ENCODE measurements at places on chromosomes 5 and 9.

DNA sequence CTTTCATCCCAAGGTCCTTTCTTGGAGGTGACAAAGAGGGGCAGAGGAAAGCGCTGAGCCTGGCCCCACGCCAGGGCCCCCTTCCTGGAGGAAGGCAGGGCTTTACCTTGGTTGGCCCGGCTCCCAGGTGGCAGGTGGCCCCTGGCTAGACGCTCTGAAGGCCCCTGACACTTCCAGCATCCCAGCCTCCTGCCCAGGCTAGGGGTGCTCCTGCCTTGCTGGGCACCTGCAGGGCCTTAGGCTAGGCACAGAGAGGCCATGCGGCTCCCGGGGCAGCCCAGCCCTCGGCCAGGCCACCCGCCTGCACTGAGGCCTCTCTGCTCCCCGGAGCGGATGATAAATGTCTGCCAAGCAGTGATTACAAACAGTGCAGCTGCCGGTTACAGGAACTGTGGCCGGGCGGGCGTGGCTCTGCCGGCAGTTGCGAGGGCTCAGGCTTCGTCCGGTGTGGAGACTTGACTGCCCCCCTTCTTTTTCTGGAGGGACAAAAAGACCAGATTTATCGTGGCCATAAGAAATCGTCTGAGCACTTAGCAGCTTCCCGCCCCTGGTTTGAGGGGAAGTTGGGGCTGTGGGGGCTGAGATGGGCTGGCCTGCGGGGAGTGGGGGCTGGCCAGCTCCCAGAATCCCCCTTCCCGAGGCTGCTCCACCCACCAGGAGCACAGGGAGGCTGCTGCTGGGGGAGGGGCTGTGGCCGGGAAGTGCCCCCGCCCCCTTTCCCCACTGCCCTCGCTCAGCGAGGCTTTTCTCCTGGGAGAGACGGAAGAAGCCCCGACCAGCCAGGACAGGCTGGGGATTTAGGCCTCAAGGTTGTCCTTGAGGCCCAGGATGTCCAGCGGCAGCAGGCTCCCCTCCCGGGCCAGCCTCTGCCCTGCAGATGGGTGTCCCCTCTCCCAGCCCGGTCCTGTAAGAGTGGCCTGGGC, 31.6 kb upstream of the UBAC1 start:
- DNase-seq, result peak; percentile 92

GRCh38 chr5:15763754-15764153, 263.8 kb downstream of the FBXL7 start:
- DNase-seq, result no peak

GRCh38 chr9:107269681-107270080, 13.4 kb upstream of the RAD23B start:
- DNase-seq, result no peak

DNA sequence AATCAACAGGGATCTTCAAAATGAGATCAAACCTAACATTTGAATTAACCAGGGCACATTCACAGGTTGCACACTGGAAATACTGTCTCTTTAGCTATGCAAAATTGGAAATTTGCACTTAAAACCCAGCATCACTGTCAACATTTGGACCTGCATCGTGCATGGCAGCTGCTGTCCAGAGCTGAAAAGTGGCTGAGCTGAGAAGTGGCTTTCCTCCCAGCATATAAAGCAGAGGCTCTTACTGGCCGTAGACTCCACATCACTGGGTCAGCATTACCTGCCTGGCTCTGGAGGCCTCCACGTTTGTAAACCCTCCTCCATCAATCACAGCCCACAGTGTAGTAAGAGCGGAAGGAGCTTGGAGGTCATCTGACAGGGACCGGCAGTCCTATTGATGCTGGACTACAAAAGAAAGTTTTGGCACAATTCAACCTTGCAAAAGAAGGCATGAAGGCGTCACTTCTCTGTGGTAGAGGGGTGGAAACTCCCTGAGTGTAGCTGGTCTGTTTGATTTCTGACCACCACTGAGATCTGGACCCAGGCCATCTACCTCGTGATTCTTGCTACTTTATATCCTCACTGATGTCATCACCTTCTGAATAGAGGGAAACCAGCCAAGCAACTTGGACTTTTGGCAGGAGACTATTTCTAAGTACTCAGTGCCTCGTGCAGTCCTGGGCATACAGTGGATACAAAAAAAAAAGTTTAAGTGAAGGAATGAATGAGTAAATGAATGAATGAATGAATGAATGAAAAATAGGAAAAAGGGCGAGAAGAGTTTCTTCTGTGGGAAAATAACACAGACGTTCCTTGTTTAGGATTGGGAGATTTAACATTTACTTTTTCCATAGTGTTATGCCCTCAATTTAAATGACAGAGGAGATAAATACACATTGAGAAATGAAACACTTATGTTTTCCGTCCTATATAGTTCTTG, 14.8 kb downstream of the RASEF start:
- DNase-seq, result no peak

- peak; percentile 62 for DNase-seq
Measured at GRCh38 chr9:129464972-129465833, 155.7 kb downstream of the C9orf50 start.

DNA sequence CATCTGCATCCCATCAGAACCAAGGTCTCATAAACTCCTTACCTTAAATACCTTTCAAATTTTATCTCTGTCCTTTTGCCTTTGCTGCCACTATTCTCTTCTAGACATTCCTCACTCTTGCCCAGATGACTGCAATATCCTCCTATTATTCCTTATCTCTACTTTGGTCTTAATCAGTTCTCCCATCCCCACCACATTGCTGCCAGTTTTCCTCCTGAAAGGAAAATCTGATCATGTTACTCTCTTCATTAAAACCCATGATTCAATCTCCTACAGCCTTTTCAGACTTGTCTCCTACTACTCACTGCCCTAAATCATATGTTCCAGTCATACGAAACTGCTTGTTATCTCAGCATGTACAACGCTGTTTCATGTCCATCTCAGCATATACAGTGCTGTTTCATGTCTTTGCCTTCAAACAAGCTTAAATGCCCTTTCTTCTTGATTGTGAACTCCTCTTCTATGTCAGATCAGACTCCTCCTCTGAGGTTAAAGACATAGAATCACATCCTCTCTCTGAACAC, 152.6 kb upstream of the FST start:
- no peak for DNase-seq

DNA sequence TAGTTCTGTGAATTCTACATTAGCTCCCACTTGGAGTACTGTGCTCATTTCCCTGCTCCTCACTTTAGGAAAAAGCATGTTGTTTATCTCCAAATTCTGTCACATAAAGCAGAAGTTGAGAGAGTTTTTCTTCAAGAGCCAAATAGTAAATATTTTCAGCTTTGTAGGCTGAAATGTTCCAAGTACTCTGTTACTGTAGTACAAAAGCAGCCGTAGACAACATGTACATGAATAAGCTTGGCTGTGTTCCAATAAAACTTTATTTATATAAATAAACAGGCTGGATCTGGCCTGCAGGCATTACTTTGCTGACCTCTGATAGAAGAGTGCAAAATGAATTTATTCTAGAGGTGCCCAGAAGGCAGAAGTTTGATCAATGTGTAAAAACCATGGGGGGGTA, 73.0 kb upstream of the AGXT2 start:
- no peak for DNase-seq

DNA sequence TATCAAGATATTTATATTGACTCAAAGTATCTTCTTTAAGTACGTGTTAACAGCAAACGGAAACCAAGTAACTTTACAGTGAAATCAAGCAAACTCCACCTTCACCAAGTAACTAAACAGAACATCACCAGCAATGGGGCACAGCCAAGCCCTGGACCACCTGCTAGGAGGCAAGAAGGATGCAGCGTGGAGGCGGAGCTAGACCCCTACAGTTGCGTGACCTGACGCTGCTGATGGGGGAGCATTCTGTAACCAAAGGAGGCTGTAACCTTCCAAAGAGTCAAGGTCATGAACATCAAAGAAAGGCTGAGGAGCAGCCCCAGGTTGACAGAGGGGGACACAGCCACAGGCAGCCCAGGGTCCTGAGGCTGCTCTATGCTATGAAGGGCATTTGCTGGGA, 6.1 kb downstream of the VAV2 start:
- no peak for DNase-seq

DNA sequence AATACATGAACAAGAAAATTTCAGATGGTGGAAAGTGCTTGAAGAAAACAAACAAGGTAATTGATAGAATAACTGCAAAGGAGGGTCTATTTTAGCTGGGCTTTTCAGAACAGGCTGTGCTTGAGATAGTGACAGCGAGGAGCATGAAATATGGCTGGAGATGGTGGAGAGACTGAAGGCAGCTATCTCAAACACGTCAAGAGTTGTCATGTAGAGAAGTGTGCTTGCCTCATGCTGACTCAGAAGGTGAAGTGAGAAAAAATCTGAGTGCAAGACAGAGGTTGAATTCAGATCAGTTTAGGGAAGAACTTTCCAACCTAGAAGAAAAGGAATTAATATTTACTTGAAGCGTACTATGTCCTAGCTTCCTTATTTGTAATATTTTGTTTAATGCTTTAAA, 115.5 kb upstream of the RANBP3L start:
- DNase-seq, result no peak

- no peak for DNase-seq
Measured at GRCh38 chr5:174837919-174838902, 113.8 kb downstream of the MSX2 start.

DNA sequence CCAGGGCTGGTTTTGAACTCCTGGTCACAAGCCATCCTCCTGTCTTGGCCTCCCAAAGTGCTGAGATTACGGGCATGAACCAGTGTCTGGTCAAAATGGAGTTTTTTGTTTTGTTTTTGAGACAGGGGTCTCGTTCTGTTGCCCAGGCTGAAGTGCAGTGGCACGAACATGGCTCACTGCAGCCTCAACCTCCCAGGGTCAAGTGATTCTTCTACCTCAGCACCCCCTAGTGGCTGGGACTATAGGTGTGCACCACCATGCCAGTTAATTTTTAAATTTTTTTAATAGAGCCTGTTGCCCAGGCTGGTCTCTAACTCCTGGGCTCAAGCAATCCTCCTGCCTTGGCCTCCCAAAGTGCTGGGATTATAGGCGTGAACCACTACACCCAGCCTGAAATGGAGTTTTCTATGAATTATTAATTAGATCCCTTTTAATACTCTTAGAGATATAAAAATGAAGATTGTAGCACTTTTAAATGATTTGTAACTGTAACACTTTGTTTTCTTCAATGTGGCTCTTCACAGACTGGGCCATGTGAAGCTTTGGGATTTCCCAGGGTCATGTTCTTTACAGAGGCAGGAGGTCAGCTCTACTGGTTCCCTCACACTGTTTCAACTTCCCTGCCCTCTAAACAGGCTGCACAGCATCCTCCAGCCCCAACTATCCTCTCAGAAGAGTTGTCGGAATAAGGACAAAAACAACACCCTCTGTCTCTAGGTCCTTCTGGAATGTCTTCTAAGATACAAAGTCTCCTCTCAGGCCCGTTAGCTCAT, 32.7 kb upstream of the SPARC start:
- DNase-seq, result no peak

Measured in left hindlimb (tissue), 1 donor.